AG09319 (cell line): ENCODE measurements at places on chromosomes 16 and 17.

DNA sequence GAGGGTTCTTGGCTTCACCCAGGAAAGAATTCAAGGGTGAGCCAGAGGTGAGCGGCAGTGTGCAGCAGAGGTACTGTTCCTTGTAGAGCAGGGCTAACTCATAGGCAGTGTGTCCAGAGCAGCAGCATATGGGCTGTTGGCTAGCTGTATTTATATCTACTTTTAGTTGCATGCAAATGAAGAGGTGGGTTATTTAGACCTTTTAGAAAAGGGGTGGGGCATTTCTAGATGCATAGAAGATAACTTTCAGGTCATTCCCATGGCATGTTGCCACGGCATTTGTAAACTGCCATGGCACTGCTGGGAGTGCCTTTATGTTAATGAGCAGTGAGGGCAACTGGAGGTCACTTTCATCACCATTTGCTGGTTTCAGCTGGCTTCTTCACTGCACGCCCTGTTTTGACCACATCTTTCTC, 141.0 kb downstream of the STX8 start:
- DNase-seq, result no peak

DNA sequence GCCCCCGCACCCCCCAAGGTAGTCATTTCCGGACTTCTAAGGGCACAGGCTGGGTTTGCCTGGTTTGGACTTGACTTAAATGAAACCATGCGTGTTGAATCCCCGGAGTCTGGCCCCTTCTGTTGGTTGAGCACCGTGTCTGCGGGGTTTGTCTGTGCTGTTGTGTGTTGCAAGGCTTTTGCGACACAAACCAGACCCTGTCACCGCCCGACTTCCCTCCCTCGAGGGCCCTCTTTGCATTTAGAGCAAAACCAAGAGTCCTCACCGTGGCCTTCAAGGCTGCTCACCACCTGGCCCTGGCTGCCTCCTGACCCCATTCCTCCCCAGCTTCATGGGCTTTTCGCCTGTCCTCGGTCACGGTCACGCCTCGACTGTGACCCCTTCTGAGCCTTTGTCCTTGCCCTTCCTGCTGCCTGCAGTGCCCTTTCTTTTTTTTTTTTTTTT, 7.4 kb downstream of the CRISPLD2 start:
- DNase-seq, result no peak

- DNase-seq, result no peak
Observed at GRCh38 chr17:51487947-51488346, 227.6 kb downstream of the UTP18 start.

GRCh38 chr17:76816590-76817135, 51.5 kb upstream of the MGAT5B start:
- peak; percentile 4 for DNase-seq

GRCh38 chr16:20781697-20782096, 17.9 kb downstream of the ACSM3 start:
- no peak for DNase-seq

DNA sequence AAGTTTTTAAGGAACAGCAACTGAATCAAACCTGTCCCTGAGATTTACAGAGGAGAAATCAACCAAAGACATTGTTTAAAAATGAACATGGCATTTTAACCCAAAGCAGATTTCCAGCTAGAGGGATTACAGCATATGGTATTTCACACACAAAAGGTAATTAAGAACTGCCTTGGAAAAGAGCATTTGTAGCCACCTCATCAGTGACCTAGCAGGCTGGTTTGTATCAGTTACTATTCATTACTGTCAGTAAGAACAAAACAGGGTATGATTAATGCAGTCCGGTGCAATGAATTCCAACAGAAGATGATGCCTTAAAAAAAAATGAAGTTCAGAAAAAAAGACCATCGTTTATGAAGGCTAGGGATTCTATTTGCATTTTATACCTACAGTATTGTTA, 219.9 kb downstream of the CHD9NB start:
- DNase-seq, result no peak

DNA sequence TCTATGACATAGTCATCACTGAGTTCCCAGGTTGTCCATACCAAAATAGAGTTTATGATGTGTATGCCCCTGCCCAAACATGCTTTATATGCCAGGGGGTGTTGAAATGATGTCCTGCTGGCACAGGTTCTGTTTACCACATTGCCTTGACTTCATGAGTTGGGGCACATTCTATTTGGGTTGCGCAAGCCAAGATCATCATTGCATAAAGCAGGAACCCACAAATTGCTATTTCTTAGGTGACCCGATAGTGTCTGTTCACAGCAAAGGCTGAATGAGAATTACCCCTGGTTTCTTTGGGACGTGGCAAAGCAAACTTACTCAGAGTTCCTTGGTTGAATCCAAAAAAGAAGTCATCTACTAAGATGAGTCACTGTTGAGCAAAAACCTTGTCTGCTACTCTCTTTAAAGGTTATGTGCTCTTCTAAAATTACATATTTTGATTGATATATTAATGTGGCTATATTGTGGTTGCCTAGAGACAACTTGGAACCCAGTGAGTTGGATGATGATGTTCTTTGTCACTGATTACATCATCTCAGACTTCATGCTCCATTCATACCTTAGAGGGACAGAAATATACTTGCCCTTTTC, 912.6 kb upstream of the SOX9 start:
- peak; percentile 28 for DNase-seq

- DNase-seq, result peak; percentile 28
Observed at GRCh38 chr17:37671824-37672547, 28.7 kb upstream of the DDX52 start.

DNA sequence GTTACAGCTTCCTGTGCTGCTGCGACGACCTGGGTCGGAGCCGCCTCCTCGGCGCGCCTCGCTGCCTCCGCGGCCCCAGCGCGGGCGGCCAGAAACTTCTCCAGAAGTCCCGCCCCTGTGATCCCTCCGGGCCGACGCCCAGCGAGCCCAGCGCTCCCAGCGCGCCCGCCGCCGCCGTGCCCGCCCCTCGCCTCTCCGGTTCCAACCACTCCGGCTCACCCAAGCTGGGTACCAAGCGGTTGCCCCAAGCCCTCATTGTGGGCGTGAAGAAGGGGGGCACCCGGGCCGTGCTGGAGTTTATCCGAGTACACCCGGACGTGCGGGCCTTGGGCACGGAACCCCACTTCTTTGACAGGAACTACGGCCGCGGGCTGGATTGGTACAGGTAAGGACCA, 746 bp downstream of the HS3ST2 start:
- no peak for DNase-seq

- DNase-seq, result no peak
Observed at GRCh38 chr17:8275421-8276290, 12.8 kb upstream of the RANGRF start.

DNA sequence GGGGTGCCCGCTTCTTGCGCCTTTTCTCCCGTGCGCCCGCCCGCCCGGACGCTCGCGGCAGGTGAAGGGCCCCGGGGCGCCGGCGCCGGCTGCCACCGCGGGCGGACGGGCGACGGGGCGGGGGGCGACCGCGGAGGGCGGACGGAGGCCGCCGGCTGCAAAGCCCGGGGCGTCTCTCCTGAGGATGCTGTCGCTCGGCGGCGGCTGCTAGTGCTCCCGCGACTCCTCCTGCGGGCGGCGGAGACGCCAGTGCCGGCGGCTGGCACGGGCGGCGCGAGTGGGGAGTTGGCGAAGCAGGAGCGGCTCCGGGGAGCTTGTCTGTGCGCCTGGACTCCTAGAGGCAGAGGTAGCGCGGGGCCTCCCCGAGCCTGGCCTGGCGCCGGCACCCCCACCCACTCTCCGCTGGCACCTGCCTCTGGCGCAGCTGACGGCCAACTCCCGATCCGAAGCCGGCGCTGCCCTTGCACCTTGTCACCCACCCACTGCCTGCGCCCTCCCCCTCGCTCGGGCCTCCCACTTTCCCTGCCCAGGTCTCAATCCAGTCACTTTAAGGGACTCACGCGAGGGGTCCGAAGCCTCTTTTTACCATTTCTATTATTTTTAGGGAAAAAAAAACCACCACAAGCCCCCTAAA, at the start of gene FAM20A:
FAM20A (minus strand) TSS at position 437 of the 634 bp plus-strand sequence. CDS start 701 bp downstream, outside the sequence.
- no peak for DNase-seq

- DNase-seq, result no peak
Observed at GRCh38 chr16:27315333-27316037, 1.7 kb downstream of the IL4R start.

GRCh38 chr16:74469946-74470478, 48.7 kb upstream of the CLEC18B start:
- DNase-seq, result no peak

- DNase-seq, result no peak
Observed at GRCh38 chr16:49116873-49117272, 164.8 kb downstream of the CBLN1 start.

GRCh38 chr16:81928271-81928918, 82.9 kb downstream of the SDR42E1 start:
- no peak for DNase-seq

GRCh38 chr17:82782657-82783207, 30.9 kb downstream of the TBCD start:
- DNase-seq, result no peak

DNA sequence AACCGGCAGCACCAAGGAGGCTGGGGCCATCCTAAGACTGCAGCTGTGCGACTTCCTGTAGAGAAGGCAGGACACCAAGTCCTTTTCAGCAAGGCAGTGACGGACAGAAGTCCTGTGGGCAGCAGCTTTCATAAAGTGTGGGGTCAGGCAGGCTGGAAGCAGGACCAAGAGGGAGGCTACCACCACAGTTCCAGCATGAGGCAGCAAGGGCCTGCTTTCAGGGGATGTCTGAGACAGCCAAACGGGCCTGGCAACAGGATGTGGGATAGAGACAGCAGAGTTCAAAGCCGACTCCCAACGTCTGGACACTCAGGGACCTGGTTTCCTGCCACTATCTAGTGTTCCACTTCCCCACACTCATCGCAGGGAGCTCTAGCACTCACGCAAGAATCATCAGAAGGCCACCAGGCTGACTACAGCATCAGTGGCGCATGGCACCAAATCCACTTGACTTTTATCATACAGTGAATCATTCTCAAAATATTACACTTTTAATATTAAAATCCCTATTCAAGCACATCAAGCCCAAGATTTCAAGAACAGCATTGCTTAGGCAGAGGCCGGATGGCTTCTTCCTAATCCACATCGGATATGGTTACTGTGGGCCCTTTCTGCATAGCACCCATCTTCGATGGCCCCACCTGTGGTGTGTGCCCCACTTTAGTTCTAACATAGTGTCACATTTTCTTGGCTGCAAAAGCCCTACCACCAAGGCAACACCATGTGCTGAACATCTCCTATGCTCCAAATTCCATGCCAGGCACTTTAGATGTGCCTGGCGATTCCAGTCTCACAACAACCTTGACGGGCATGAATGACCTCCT, 5.2 kb downstream of the USP7 start:
- no peak for DNase-seq

GRCh38 chr17:39597372-39598046, 10.2 kb downstream of the NEUROD2 start:
- no peak for DNase-seq

- no peak for DNase-seq
Observed at GRCh38 chr17:14864127-14864526, 401.0 kb downstream of the PMP22 start.

- no peak for DNase-seq
Observed at GRCh38 chr16:11686713-11687380, 18.6 kb downstream of the SNN start.

DNA sequence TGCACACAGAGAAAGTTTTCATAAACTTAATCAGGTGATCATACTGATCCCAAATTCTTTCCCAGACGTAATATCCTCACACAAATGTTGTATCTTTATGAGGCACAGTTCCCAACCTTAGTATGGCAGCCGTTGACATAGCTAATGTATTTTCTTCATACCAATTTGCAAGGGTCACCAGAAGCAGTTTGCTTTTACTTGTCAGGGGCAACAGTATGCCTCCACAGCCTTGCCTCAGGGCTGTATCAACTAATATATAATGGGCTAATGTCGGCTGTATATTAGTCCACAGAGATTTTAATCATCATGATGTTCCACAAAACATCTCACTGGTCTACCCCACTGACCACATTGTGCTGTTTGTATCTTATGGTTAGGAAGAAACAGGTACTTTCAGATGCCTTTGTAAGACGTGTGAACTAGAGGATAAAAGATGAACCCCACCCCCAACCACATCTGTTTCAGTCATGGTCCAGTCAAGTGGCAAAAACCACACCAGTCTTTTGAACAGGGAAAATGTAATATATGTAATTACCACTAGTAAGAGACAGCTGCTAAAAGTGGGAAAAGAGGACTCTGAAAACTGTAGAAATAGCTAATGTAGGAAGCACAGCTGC, 55.2 kb downstream of the GAN start:
- DNase-seq, result no peak

- no peak for DNase-seq
Observed at GRCh38 chr16:82660966-82661365, 34.2 kb downstream of the CDH13 start.

DNA sequence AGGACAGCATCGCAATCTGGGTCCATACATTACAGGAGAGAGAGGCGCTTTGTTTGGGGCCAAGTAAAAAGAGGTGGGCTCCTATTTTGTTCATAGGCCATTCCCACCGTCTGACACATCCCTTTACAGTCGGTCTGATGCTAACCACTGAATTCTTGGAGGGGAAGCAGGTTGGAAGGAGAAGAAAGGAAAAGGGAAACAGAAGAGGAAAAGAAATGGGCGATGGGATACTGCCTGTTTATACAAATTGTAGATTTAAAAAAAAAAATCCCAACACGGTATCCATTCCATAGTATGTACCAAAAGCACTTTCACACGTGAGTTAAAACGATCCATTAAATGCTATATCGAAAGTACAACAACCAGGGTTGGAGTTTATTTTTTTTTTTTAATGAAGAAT, 4.0 kb upstream of the ZFHX3 start:
- DNase-seq, result no peak

DNA sequence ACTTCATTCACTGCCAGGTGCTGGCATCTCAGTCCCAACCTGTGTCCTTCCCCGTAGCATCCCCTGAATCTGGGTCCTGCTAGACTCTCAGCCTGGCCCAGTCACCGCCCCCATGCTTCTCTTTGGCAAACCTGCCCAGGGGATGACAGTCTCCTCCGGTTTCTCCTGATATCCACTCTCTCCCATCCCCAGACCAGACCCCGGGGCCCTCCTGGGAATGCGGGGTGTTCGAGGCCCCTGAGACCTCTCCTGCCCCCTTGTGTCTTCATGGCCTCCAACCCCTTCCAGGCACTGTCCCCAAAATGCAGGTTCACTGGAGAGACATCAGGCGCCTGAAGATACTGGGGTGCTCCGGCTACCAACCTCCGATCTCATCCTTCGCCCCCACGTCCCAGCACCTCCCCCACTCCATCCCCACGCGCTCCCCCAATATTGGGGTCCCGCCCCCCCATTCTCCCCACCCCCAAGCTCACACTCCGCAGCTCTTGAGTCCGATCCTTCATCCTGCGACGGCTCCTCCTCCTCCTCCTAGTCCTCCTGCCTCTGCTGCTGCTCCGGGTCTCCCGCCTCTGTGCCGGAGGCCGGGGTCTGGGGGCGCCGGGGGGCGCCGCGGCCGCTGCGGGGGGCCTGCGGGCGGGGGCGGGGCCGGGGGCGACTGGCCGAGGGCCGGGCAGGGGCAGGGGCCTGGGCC, 399 bp downstream of the STX1B start:
- no peak for DNase-seq

GRCh38 chr16:84780544-84781376, 39.0 kb upstream of the CRISPLD2 start:
- no peak for DNase-seq

GRCh38 chr16:28623172-28623711, 13.4 kb upstream of the SULT1A1 start:
- DNase-seq, result no peak
